Astrocyte of the cerebellum (primary cell): ENCODE measurements at places on chromosomes 5 and 9.
A peak's percentile ranks its signal among the peaks of the same experiment; 100 is the strongest.

- DNase-seq, result no peak
Measured at GRCh38 chr9:95901506-95901905, 26.0 kb downstream of the ERCC6L2 start.

DNA sequence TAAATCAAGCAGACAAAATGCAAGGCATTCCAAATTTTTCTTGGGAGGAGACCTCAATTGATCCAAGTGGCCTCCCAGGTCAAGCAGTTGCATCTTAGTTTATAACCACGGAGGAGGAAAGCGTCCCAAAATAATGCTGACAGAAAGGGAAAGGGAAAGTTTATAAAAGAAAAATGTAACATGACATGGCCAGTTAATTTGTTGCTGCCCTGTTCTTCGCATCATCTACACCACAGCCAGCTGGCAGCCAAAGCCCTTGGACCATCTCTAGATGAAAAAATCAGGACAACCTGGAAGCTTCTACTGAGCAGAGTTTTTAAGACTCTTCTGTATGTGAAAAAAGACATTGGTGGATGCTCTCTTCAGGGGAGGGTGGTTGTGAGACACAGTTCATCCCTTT is 128.8 kb upstream of the FBXL7 start:
- no peak for DNase-seq

DNA sequence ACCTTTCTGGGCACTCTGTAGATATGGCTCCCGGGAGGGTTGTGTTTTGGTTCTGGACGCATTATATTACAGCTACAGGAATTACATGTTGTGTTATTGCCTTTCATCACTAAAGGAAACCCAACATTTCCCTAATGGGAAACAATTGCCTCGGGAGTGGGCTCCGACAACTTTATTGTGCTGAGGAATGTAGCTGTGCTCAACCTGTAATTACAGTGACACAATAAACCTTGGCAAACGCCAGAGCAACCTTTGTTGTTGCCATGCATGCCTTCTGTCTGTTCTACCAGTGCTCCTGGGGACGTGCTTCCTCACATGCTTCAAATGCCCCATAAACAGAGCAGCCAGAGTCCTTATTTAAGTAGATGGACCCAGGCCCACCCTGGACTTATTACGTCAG is 182.4 kb downstream of the DIRAS2 start:
- no peak for DNase-seq

- no peak for DNase-seq
Measured at GRCh38 chr5:134411228-134411545, 494 bp downstream of the CDKN2AIPNL start.

DNA sequence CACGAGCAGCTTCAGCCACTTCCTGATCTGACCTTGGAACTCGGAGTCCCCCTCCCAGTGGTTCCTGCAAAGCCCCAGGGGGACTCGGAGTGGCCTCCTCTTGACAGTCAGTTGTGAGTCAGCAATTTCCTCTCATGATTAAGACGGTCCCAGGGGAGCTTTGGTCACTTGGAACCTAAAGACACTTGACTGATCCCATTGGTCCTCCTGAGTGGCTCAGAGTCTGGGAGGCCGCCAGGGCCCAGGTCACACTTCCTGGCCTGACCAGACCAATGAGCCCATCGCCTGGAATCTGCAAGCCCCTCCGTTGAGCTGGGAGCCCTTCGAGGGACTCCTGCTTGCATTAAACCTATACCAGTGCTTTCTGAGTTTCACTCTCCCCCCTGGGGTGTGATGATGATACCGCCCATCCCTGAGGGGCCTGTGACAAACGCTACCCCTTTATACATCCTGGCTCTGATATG is 29.1 kb downstream of the TSPAN17 start:
- DNase-seq, result no peak

GRCh38 chr5:150000256-150000989 is at the start of the genes HMGXB3 and TIGD6:
HMGXB3 (plus strand) TSS chr5:150000739; CDS start chr5:150004853, 4,114 bp downstream.
TIGD6 (minus strand) TSS chr5:150000654; CDS start chr5:149996348, 4,306 bp downstream.
- peak; percentile 88 for DNase-seq

DNA sequence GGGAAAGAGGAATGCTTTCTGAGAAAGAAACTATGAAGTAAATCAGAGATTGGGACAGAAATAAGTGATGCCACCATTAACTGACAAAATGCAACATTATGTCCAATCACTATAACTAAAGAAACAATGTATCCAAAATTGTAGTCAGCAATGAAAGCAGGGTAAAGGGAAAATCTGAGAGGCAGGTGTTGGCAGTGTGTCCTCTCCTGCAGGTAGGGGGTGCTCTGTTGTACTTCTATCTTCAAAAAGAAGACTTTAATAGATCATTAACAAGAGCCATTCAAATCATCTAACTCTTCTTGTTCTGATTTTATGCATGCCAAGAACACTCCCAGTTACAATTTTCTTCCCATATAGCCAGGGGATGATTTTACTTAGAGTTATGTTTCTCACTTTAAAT is 1275.7 kb downstream of the PTPRD start:
- DNase-seq, result no peak

- DNase-seq, result no peak
Measured at GRCh38 chr5:56426693-56427092, 193.6 kb upstream of the ANKRD55 start.

- no peak for DNase-seq
Measured at GRCh38 chr9:105621001-105621400, 41.3 kb upstream of the TAL2 start.

GRCh38 chr9:131465401-131465800 is 37.3 kb upstream of the POMT1 start:
- no peak for DNase-seq

- DNase-seq, result no peak
Measured at GRCh38 chr5:133851521-133851920, 116.9 kb downstream of the C5orf15 start.

DNA sequence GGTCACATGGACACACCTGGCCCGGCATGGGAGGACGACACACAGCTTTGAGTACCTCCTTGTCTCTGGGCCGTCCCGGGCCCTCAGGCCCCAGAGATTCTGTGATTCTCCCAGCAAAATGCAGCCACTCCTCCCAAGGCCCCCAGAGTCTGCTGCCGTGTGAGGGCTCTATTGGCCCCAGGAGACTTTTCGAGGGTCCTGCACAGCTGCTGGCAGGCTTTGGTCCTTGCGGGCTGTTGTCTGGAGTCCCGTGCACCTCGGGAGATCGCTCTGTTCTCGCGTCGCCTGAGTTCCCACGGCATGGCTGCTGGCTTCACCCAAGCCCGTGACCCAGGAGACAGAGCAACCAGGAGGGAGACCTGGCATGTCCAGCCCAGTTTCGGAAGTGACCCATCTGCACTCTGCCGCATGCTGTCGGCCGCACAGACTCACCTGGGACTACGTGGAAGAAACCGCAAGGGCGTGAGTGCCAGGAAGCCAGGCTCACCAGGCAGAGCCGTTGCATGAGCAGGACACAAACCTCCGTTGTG is 46.8 kb upstream of the NKD2 start:
- no peak for DNase-seq

DNA sequence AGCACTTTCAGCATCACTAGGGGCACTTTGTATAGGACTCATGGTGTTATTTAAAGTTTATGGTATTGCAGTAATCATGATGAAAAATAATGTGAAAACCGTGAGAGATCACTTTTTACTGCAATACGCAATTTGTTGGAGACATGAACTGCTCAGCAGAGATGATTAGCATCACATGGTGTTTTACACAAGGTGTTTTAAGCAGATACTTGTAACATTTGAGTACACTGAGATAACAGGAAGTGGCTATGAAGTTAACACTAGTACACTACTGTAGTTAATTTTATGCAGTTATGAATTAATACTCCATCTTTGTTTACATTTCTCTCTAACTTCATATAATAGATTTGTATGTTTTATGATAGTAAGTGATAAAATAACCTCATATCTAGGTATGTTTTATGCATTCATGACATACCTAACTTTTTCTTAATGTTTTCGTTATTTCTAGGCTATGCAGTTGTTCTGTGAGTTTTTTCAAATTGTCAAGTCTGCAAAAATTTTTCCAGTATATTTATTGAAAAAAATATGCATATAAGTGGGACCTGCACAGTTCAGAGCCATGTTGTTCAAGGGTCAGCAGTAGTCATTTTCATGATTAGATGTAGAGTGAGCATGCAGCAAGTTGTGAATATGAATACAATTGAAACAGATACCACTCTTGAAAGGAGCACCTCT is 13.0 kb downstream of the SUB1 start:
- no peak for DNase-seq

DNA sequence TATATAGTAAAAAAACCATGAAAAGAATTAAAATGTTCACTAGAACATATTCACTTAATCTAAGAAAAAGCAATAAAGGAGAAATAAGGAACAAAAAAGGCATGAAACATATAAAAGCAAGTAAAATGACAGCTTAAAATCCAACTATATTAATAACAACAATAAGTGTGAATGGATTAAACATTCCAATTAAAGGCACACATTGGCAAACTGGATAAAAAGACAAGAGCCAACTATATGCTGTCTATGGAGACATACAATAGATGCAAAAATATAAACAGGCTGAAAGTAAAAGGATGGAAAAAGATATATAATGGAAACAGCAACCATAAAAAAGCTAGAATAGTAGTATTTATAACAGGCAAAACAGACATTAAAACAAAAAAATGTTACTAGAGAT is 70.1 kb downstream of the AP3B1 start:
- no peak for DNase-seq

DNA sequence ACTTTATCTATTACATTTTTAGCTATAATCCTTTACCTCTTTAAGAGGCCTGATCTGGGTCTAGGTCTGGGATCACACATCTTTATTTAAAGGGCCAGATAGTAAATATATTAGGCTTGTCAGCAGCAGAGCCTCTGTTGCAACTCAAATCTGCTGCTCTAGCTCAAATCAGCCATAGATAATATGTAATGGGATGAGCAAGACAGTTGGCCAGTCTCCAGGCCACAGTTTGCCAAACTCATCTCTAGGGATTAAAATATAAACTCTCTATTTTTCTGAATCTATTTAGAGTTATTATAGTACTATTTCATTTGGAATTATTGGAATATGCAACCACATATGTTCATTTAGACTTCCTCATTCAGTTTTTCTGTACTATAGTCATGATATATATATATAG is 115.9 kb upstream of the MINAR2 start:
- no peak for DNase-seq

DNA sequence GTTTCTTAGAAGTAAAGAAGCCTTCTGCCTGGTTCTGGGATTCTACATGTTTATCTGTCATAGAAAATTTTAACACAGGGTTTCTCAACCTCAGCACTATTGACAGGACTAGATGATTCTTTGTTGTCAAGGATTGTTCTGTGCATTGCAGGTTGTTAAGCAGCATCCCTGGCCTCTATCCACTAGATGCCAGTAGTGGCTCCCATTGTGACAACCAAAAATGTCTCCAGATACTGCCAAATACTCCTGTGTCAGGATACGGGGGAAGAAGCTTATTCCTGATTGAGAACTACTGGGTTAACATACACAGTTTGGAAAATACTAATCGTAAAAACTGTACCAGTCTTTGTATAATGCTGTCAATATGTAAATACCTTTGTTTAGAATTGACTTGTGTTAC is 167.1 kb downstream of the NIPBL start:
- no peak for DNase-seq

DNA sequence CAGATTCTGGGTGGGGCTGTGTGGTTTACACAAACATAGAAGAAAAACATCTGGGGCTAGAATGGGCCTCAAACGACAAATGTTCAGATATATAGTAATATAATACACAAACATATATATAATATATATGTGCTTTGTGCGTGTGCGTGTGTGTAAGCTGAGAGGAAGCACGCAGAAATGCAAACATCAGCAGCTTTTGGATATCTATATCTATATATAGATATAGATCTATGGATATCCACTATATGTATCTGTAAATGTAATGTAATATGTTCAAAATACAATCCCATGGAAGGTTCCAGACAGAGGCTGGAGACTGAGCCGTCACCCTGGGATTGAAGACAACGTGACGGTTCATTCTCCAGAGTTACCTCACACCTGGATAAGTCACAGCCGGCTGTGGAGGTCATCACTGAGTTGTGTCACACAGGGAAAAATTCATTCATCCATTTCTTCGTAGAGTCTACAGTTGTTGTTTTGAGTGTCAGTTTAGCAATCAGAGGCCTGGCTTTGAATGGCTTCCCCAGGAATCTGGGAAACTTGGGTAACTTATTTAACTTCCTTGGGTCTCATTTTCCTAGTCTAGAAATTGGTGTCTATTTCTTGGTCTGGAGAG is 123.0 kb upstream of the CPEB4 start:
- no peak for DNase-seq

- no peak for DNase-seq
Measured at GRCh38 chr5:172426086-172426485, 28.2 kb downstream of the SH3PXD2B start.

DNA sequence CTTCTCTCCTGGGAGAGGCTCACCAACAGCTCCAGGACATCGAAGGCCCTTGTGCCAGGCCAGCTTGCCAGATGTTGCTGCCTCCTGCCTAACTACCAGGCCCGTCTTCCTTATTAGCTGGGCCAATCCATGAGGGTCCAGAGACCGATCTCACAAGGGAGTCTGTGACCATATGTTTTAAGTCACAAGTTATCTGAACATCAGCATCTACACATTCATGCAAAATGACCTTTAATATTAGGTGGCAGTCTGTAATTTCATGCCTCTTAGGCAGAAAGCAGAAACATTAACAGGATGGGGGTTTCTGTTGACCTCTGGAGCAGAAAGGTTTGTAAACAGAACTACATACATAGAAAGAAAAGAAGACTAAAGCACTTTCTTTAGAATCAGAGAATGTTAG is 75.1 kb upstream of the SLC25A51 start:
- no peak for DNase-seq

DNA sequence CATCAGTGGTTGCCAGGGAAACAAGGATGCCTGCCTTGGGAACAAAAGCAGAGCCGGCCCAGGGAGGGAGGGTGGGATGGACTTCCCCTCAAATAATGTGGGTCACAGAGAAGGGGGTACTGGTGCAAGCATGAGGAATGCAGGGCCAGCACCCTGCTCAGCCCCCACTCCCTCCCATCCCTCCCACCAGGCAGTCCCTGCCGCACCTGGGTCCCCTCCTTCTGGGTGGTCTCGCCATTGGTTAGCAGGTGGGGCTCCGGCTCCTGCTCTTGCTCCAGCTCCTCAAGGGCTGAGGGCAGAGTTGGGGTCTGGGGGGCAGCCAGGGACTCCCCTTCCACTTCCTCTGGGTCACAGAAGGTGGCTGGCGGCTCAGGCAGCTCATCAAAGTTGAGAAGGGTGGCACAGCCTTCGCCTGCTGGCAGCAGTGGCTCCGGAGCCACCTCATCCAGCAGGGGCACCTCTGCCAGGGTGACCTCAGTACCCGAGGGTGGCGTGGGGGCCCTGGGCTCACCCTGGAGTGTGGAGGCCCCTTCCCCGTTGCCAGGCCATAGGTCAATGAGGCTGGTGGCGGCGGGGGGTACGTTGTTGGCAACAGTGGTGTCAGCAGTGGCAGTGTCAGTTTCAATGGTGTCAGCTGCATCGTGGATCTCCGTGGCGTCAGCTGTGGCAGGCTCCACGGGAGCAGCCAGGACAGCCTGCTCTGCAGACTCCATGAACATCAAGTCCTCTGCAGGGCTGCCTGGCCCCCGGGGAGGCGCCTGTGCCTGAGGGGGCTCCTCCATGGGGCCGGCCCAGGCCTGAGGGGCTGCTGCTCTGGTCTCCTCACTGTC is 11.5 kb downstream of the PRR7 start:
- DNase-seq, result no peak
